ENCODE measurements at places on chromosomes 3 and 15.

GRCh38 chr3:126131881-126132750 lies 48.2 kb upstream of the SLC41A3 start:
- no peak for ATAC-seq

GRCh38 chr3:112818289-112818688 lies 28.4 kb downstream of the CD200R1L start:
- peak; percentile 36 for ATAC-seq

GRCh38 chr3:163916596-163917560 lies 1161.4 kb downstream of the SI start:
- ATAC-seq, result no peak

DNA sequence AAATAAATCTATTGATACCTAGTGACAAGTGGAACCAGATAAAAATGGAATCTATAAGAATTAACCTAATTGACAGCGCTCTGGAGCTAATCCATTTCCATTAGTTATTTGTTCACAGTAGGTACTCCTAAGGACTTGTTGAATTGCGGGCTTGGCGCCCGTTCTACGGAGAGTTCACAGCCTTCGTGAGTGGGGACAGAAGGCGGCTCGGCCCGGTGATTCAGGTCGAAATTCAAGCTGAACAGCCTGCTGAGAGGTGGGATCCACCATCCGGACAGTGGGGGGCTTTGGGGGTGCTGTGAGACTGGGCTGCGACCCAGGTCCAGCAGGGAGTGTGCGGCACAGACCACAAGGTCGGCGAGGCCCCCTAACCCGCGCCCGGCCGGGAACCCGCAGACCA lies 779 bp upstream of the CTNNB1 start:
- peak; percentile 5 for ATAC-seq

DNA sequence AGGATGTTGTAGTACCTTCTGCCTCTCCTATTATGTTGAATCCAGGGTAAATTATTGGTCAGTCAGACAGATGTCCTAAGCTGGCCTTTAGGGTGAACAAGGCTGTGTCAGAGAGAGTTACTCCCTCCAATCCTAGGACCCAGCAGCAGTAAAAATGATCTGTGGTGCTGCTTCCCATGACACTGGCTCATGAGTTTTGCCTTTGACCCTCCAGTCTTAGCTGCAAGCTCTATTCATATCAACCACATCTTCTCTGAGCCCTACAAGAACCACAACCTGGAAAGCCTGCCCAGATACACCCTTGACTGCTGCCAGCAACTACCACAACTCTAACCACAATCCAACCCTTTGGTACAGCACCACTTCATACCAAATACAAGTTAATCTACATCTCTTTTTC lies 27.2 kb upstream of the PHLDB2 start:
- no peak for ATAC-seq

GRCh38 chr3:45127130-45127822 lies 18.9 kb downstream of the CDCP1 start:
- no peak for ATAC-seq

DNA sequence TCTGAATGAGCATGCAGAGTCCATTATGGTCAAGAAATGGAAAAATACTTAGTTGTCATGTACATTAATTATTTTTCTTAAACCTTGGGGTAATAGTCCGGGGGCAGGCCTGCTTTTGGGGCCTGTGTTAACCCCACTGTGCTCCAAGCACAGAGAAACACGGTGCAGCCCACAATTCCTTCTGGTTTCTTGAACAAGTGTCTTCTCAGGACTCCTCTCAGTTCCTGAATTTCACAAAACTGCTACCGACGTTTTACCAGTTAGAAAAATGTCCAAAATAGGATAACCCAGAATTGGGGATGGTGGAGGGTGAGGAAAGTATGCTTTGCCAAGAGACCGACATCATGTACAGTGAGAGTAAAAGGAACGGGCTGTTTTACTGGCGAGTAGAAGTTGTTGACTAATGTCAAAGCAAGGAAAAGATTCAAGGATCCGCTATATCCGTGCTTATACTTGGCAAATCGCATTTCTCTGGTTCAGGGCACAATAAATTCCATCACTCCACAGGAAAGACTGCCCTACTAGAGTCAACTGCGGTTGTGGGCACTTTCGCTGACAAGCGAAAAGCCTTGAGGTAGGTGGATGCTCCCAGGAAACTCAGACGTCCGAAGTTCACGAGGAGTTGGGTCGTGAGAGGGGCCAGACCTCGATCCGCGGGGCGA lies 495 bp upstream of the NXPE3 start:
- no peak for ATAC-seq

GRCh38 chr15:66643033-66643432 lies 59.0 kb upstream of the SMAD6 start:
- no peak for ATAC-seq

DNA sequence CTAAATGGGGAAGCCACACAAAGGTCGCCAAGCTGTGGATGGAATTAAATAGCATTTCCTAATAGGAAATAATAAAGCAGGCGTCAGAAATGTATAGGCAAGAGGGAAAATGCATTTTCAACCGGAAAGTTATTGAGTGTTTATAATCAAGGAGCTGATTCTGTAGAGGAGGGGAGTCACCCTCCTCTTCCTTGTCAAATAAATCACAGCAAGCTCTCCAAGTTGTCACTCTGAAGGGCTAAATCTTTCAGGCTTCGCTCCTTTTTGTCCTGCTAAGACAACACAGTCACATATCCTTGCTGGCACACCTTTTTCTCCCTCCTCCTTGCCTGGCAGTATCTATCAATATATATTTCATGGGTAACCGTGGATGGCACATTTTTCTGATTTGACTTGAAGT lies 338.4 kb downstream of the SATB1 start:
- peak; percentile 45 for ATAC-seq

DNA sequence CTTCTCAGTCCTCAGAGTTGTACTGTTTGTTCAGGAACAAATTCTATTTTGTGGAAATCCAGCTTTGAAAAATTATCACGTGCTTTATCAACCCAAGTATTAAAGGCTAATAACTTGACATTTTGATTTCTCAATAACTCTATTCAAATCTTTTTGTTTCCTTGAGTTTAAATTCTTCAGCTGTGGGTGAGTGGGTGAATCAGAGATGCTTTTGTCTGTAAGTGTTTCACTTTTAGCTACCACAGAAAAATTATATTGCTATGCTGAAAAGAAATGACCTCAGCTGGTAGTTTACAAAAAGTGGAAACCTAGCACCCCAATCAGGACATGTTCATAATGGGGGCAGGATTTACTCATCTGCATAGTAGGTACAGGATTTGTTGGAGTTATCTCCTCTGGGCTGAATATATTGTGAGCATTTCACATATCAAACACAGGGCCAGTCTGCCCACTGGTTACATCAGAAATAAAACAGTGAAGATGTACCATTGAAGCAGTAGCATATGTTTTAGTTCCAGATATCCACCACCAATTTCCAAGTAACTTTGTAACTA lies 30.5 kb downstream of the MINDY4B start:
- no peak for ATAC-seq

Data from motor neuron (in vitro differentiated cells).